Right renal pelvis (tissue), 4 donors: ENCODE measurements at places on chromosomes 5 and 9. TPM values are rescaled to one million over a fixed set of nuclear protein-coding genes. Genes with fewer than 3 reads are reported as not detected.

GRCh38 chr9:70563431-70564204 is 149.2 kb upstream of the KLF9 start:
- no peak for DNase-seq

- DNase-seq, result no peak
These were observed 195.4 kb upstream of the TRIM32 start for GRCh38 chr9:116491659-116492058.

GRCh38 chr5:119397518-119398380 is 41.9 kb downstream of the TNFAIP8 start:
- no peak for DNase-seq

DNA sequence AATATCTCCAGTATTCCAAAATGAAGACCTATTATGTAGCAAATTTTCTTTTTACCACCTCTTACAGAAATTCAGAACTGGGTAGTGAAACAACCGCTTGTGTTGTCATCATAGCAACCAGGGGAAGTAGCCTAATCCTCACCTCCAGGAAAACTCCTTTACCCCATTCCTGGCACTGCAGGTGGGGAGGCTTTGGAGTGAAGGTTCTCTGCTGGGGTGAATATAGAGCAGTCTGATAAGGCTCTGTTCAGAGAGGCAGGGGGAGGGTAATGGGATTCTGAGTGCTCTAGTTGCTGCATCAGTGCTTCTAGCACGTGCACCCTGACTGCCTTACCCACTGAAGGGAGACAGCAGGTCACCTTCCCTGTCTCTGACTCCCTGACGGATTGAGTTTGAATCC is 116.2 kb downstream of the MAN2A1 start:
- no peak for DNase-seq

Gene IL33
- polyA plus RNA-seq, result 13.9 TPM

Gene SH3RF2
- 5.2 TPM for polyA plus RNA-seq

- DNase-seq, result peak; percentile 50
These were observed 211.6 kb downstream of the MSX2 start for GRCh38 chr5:174935854-174936474.

DNA sequence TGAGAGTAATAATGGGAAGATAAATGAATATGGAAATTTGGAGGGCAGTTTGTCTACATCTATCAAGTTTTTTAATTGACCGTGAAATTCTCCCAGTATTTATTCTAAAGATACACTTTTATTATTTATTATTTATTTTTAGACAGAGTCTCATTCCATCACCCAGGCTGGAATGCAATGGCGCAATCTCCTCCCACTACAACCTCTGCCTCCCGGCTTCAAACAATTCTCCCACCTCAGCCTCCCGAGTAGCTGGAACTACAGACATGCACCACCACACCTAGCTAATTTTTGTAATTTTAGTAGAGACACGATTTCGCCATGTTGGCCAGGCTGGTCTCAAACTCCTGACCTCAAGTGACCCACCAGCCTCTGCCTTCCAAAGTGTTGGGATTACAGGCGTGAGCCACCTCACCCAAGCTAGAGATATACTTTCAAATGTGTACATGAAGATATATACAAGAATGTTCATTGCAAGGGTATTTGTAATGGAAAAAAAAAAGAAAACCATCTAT is 97.7 kb upstream of the SLC12A2 start:
- no peak for DNase-seq

DNA sequence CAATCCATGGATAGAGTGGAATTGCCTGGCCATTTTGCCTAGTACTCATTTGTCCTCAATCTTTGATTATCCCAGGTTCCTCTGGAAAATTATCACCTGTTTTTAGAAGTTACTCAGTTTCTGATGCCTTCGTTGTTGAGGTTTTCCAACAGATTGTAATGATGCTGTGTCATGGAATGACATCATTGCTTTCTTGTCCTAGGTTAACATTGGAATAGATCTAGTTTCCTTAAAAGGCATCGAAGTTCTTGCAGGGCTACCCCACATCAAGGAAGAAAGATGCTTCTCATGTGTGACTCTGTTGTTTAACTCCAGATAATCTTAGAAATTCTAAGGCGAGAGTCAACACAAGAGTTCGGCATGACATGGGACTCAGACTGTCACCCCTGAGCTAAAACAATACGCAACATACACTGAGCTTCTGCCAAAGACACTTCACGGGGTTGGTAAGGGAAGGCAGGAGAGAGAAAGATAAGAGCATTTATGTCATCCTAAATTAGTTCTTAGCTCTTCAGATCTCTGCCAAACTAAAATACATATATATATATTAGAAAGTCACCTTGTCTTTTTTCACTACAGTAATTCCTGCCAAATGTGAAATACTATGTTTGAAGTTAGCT is 293.2 kb upstream of the WWC1 start:
- DNase-seq, result no peak

Gene RANBP17
- 10.1 TPM for polyA plus RNA-seq

Gene DDX4
- 0.04 TPM for polyA plus RNA-seq

DNA sequence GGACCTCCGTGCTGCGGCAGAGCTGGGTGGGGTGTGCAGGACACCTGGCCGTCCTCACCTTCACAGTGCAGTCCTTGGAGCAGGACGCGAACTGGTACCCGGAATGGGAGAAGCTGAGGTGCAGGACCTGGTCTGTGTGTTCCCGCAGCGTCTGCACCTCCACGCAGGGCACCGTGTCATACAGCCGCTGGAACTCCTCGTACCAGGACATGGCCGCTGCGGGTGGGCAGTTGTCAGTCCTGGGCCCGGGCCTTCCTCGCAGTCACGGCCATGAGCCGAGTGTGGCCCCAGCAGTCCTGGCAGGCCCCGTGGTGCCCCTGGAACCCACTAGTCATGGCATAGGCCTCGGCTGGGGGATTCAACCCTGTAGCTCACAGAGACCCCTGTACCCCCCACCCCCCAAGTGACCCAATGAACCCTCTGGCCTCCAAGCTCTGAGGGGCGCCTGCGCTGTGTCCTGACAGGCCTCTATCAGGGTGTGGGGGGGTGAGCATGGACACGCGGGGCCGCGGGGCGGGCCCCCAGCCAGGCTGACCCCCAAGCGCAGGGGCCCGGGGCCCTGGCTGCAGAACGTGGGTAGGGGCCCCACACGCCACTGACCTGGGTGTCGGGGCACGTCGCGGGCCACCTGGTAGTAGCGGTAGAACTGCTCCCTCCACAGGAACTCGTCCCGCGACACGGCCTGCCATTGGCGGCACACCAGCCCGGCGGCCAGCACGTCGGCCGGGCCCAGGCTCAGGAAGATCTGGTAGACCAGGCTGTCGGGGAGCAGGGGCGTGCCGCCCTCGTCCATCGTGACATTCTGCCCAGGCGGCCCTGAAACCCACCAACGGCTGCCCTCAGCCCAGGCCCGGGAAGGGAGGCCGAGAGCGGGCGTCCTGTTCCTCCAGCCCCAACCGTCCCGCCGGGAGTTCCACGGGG is 987 bp downstream of the FBXW5 start:
- no peak for DNase-seq

DNA sequence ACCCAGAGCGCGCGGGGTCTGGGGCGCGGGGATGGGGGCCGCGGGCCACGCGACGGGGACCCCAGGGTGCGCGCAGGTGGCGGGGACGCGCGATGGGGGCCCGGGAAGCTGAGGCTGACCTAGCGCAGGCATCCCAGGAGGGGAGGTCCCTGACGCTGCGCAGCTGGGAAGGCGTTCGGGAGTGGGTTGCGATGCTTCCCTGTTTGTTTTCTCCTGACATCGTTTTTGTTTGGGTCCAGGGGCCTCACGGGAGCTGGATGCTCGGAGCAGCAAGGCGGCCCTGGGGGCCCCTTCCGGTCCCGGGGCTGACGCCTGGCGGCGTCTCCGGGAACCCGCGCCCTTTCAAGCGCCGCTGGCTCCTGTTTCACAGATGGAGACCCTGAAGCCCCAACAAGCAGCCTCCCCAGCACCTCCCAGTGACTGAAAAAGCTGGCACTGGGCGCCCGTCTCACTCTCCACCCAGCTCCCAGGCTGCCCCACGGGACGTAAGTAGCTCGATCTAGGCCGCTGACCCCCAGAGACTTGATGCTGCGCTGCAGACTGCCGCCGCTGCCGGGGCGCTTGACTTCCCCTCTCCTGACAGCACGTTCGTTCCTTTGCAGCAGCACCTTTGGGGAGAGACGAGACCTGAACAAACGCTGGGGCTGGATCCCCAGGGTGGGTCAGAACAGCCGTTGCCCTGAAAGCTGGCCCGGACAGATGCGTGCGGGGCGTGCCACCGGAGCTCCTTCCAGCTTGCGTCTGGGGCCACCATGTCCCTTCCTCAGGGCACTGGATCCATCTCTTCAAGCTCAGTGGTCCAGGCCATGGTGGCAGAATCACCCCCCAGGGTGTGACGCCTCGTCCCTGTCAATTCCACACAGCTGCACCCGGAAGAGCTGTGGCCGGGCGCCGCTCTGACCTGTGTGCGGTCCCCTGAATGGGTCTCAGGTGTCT is 593 bp downstream of the BRD3OS start:
- DNase-seq, result peak; percentile 22

DNA sequence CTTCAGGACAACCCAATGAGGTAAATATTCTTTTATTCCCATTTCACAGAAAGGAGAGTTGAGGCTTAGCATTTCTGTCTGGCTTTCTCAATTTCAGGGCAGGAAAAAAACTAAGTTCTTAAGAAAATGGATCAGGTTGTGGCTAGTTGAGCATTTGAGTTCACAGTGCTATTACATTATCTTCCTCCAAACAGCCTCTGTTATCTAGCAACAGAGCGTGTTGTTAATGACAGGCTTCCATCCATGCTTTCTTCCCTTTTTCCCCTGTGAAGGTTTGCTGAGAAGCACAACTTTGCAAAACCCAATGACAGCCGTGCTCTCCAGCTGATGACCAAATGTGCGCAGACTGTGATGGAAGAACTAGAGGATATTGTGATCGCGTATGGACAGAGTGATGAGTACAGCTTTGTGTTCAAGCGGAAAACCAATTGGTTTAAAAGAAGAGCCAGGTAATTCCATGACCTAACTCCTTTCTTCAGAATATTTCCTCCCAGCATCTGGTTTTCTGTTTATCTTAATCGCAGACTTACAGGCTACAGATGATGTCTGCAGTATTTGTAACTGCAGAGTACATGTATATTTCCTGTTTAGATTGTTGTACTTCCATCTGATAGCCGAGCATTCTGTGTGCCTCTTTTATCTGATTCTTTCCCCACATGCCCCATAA is 1.5 kb downstream of the THG1L start:
- DNase-seq, result no peak

DNA sequence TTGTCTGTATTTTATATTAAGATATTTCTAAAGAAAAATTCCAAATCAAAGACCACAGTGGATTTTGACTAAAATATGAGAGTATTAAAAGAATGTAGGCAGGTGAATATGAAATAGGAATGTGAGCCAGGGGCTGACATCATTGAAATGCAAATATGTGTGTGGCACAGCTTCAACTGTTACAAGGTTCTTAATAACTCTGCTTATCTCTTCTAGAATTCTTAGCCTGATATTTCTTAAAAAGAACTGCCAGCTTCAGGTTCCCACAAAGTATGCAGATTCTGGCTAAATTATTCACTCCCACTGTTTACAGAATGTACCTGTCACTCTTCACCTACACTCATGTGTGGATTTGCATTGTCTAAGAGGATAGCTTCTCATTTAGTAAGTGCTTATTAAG is 274.4 kb downstream of the DIRAS2 start:
- DNase-seq, result no peak

GRCh38 chr9:126371007-126371870 is 44.6 kb downstream of the MVB12B start:
- no peak for DNase-seq
